ENCODE measurements at places on chromosomes 5 and 9.

GRCh38 chr5:124504081-124504916 is 242.1 kb downstream of the ZNF608 start:
- DNase-seq, result no peak

DNA sequence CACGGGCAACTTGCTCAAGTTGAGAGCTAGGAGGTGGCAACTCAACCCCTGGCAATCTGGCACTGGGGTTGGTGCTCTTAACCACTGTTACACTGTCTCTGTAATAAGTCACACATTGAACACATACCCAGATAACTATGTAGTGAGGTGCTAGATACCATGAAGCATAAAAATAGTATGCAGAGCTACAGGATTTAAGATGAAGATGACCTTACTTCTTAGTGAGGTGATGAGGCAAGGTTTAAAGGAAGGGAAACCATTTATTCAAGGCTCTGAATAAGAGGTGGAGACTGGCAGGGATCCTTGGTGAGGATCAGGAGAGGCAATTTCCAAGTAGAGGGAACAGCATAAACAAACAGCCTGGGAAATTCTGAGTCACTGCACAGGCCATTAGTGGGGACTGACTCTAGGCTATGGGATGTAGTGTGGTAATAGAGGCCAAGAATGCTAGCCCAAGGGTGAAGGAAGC is 67.6 kb upstream of the NR3C1 start:
- no peak for DNase-seq

DNA sequence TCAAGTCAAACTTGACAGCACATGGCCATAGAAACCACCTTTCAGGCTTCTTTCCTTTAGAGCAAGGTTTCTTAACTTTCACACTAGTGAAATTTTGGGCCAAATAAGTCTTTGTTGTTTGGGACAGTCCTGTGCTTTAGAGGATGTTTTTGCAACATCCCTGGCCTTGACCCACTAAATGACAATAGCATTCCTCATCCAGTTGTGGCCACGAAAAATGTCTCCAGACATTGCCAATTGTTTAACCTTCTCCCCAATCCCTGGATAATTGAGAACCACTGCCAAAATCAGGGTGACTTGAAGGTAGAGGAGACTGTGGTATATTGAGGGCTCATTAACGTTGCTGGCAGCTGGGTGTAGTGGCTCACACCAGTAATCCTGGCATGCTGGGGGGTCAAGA is 72.0 kb downstream of the ALDH1A1 start:
- no peak for DNase-seq

GRCh38 chr9:114433720-114434255 is 46.0 kb upstream of the AKNA start:
- no peak for DNase-seq

- no peak for DNase-seq
Observed at GRCh38 chr5:28253431-28253830, 1215.0 kb upstream of the CDH9 start.

- DNase-seq, result no peak
Observed at GRCh38 chr9:32587901-32588300, 14.9 kb upstream of the NDUFB6 start.

- no peak for DNase-seq
Observed at GRCh38 chr9:120876842-120877240, at the start of gene PHF19. TSS of gene PHF19 (minus strand) at chr9:120877188. CDS start at chr9:120874741, 2,447 bp downstream.

DNA sequence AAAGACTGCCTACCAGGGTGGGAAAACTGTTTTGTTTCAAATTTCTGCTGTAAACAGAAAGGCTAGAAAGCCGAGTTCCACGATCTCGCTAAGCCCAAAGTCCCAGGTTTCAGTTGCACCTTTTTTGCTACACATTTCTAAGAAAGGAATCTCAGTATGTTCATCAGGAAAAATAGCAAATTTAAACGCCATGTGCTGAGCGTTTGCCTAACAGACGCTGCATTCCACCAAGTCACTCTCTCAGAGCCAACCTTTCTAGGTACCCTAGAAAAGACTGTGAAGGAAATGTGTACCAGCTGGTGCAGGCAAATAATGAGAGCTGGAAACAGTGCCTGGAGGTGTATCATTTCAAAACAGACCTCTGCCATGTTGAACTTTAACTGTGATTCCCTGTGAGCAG is 71.8 kb downstream of the FRMD3 start:
- no peak for DNase-seq

DNA sequence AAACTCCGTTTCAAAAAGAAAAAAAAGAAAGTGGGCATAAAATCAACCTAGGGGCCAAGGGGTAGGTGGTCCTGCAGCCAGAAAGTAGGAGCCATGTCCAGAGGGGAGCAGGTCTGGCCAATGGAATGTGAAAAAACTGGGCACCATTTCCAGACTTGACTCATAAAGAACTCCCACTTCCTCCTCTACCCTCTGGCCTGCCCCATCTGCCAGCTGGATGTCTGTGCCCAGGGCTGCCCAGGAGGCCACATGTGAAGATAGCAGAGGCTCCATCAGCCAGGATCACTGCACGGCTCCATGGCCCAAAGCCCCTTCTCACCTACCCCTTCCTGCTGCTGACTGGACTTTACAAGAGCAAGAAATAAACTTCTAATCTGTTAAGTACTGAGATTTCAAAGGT is 42.1 kb upstream of the EEIG1 start:
- DNase-seq, result no peak

DNA sequence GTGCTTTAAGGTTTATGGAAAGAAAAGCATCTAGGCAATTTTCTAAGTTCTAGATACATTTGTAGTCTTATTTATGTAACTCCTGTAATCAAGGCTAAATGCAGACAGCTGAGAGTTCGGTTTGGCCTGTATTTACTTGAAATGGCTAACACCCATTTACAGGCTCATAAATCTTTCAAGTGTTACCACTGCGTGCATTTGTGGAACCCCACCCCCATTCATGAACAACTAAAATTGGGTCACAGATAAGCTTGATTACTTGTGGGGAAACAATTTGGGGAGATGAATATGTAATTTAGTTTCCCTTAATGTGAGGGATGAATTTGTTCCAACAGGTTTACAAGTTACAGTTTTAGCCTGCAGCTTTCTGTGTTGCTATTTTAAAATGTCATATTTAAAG is 360.6 kb downstream of the ARRDC3 start:
- no peak for DNase-seq

DNA sequence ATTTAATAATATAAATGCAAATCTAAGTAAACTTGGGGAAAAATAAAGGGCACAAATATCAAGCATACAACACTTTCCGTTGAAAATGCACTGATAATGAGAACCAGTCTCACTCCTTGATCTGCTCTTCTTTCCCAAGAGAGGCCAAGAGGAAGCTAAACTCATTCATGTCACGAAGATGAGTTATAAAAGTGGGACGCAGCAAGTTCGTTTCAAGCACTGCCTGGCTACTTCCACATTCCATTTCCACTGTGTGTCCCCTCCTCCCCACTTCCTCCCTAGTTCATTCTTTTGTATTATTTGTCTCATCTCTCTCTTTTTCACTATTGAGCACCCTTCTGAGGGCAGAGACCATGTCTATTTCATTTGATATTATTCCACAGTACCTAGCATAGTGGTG is 158.1 kb downstream of the SLC24A2 start:
- no peak for DNase-seq

DNA sequence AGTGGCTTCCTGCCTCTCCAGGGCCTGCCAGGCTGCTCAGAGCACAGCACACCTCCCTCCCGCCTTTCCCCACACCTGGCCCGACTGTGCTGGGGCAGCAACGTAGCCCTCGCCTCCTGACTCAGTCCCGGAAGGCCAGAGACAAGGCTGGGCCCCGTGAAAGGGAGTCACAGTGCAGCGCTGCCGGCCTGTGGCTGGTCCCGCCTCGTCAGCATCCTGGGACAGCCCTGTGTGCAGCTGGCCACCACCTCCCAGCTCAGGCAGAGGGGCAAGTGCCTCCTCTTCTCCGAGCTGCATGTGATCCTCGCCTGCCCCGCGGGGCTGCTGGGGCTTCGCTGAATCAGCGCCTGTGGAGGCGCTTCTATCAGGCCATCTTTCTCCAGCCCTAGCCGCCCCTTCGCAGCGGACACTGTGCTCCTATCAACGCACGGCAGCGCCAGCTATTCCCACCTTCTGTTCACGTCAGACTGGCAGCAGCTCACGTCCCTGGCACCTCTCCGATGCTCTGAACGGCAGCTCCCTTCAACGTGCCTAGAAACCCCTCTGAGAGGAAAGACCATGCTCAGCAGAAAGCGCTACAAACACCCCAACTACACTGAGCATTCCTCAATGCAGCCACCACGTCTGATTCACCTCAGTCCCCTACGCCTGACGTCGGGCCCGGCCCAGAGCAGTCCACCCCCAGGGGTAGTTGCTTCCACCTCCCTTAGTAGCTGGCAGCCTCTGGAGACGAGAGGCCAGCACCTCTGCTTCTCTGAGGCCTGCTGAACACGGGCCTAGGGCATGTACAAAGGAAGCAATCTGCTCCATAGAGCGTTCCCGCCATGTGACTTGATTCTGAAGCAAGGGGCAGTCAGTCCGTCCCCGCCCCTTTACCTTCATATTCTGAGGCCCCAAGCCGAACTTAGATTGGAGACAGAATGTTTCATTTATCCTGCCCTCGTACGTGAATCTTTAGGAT is 78.8 kb downstream of the GPR21 start:
- no peak for DNase-seq

- no peak for DNase-seq
Observed at GRCh38 chr9:29717631-29718030, 2144.3 kb upstream of the C9orf72 start.

DNA sequence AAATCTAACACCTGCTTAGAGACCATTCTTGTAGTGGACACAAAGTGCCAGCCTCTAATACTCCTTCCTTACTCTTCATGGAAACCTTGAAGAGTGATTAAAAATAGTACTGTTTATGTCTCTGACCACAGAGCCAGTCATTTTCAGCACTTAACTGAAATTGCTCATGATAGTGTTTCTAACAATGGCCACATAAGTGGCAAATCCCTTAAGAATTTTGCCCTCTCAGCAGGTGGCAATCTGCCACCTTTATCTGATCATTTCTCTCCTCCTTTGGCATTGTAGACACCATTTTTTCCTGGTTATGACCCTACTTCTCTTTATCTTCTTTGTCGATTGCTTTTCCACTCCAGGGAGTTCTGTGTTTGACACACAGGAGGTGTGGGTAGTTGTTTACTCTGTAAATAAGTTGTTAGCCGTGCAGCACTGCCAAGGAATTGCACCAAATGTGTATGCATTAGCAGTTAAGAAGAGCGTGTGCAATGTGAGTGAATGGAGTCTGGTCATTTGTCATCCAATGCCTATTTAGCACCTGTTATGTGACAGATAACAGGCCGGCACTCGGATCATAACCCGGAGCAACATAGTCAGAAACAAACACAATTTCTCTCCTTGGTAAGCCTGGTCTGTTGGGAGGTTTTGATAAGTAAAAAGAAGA is 36.8 kb upstream of the STARD4 start:
- no peak for DNase-seq

GRCh38 chr5:152634586-152634985 is 229.5 kb upstream of the NMUR2 start:
- peak; percentile 50 for DNase-seq

GRCh38 chr5:137233726-137234125 is 265.4 kb downstream of the SPOCK1 start:
- no peak for DNase-seq

DNA sequence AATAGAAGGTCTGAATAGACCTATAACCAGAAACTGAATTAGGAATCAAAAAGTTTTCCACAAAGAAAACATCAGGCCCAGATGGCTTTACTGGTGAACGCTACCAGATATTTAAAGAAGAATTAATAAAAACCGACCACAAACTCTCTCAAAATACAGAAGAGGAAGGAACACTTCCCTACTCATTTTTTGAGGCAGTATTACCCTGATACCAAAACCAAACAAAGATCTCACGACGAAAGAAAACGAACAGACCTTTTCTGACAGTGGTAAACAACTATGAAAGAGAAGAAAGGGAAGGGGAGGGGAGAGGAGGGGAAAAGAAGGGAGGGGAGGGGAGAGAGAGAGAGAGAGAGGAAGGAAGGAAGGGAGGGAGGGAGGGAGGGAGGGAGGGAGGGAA is 13.5 kb downstream of the B4GALT1 start:
- DNase-seq, result no peak

DNA sequence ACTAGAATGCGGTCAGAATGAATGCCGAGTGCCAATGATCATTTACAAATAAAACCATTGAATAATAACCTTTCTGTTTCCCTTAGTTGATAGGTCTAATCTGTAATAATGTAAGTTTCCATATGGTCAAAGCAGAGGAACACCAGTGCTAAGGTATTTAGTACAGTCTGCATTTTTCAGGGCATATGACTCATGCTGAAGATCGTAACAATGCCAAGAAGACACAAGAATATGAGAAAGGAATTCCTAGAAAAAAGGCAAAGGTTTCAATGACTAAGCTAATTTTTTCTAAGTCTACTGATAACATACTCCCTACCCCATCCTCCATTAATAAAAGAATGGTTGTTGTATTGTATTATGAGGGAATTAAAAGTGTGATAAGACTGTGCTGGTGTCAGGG is 2.8 kb downstream of the OR1L8 start:
- DNase-seq, result no peak

DNA sequence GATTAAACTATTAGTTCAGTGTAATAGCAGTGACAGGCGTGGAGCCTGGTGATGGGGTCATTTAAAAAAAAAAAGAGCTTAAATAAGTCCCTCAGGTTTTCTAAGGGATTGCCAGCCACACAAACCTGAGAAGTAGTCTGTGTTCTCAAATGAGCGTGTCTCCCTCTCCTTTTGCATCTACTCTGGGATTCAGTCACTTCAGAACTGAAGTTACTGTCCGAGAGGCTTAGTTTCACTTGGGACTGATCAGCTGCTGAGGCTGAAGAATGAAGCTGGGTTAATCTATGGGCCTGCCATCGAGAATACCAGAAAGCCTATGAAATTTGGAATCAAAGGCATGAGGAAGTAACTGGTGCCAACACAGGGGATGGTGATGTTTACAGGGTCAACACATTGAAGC is 310.1 kb downstream of the ADAMTS6 start:
- no peak for DNase-seq

GRCh38 chr9:76292658-76293057 is 101.6 kb downstream of the RFK start:
- no peak for DNase-seq

GRCh38 chr5:1346627-1347440 is 1.9 kb upstream of the CLPTM1L start:
- no peak for DNase-seq

GRCh38 chr9:69905286-69905685 is 84.7 kb downstream of the CFAP95 start:
- DNase-seq, result no peak

- no peak for DNase-seq
Observed at GRCh38 chr5:2917093-2917492, 165.6 kb upstream of the IRX2 start.

DNA sequence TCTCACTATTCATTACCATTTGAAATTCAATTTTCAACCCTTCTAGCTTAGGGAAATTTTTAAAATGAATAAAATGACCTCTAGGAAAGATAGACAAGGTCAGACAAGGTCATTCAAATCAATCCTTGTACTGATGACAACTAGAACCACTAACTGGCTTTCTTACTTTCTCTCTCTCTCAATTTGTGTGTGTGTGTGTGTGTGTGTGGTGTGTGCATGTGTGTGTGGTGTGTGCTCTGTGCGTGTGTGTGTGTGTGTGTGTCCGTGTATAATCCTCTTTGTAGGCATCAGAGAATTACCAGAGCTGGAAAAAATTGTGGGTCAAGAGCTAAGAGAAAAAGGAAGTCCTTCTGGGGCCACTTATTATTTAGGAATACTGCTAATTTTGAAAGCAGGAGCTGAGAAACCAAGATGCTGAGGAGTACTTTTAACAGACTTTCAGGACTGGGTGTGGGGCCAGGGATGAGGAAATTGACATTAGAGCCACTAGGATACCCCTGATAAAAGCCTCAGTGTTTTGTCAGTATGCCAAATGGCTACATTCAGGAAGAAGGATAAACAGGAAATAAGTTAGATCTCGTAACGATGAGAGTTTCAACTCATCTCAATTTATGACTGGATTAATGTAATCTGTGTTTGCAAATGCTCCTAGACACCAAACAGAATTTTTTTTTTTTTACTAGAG is 723.3 kb downstream of the CETN3 start:
- no peak for DNase-seq

Data from NCI-H524 treated with DMSO at 0.1 percent for 48 hours (cell line).